ENCODE measurements at places on chromosomes 1 and 21. TPM values are rescaled to one million over a fixed set of nuclear protein-coding genes. Genes with fewer than 3 reads are reported as not detected.
A peak's percentile ranks its signal among the peaks of the same experiment; 100 is the strongest.

DNA sequence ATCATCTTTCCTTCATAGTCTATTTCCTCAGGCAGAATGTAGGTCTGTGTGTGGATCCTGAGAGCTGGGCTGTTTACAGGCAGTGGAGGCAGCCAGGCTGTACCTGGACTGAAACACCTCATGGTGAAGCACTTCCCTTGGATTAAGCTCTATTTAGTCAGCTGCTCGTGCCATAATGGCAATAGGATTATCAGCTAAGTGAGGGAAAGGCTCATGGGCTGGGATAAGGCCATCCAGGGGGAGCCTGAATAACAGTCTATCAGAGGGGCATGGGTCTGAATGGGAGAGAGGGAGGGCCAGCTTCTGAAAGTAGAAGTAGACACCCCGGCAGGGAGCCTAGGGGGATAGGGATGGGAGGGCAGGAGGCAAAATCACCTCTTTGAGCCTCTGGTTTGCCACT, 8.3 kb downstream of the RNASEL start:
- no peak for DNase-seq

- DNase-seq, result no peak
Observed at GRCh38 chr1:41370225-41370624, 9.0 kb downstream of the FOXO6 start.

The WDR4 gene
- 11.7 TPM for polyA plus RNA-seq

GRCh38 chr1:100308777-100309176, 42.8 kb downstream of the RTCA start:
- peak; percentile 41 for DNase-seq

- DNase-seq, result no peak
Observed at GRCh38 chr1:177116941-177117340, 47.6 kb downstream of the ASTN1 start.

GRCh38 chr1:167430134-167430848, 88.0 kb downstream of the CD247 start:
- DNase-seq, result no peak

DNA sequence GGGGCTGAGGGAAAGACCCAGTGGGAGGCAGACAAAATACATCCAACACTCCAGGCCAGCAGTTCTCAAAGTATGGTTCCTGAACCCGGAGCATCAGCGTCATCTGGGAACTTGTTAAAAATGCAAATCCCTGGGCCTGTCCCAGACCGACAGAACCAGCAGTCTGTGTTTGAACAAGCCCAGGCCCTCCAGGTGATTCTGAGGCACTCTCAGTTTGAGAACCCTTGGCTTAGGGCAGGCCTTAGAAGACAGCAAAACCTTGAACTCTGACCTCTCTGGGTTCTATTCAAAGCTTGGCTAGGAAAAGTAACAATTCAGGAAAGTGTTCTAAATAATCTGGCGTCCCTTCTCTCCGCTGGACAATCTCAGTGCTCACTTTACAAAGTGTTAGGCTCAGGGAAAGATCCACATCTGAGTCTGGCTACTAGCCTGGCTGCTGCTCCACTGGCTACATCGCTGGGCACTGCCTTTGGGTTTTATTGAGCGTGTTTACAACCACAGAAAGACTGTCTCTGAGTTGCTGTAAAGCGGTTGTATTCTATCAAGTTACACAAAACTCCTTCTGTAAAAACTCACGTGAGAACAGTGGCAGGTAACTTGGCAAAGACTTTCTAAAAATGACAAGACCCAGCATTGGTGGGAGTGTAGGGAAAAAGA, 166.1 kb downstream of the HIVEP3 start:
- DNase-seq, result no peak

- DNase-seq, result peak; percentile 98
Observed at GRCh38 chr1:185864889-185865517, 130.8 kb downstream of the HMCN1 start.

GRCh38 chr1:91795591-91796389, 90.2 kb downstream of the TGFBR3 start:
- peak; percentile 85 for DNase-seq

The KLHDC7A gene
- not detected for polyA plus RNA-seq

DNA sequence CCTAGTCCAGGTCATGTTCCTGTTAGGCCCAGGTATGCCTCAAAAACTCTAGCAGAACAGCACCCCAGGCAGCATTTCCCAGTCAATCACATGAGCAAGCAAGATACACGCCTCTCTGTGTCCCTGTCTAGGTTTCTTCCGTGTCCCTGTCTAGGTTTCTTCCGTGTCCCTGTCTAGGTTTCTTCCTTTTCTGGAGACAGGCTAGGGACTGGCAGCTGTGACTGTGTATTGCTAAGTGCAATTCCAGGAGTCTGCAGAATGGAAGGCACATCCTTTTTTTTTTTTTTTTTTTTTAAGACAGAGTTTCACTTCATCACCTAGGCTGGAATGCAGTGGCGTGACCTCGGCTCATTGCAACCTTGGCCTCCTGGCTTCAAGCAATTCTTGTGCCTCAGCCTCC, 77.6 kb downstream of the SETD4 start:
- DNase-seq, result no peak

- peak; percentile 61 for DNase-seq
Observed at GRCh38 chr1:228445843-228446650, 29.4 kb upstream of the TRIM17 start.

DNA sequence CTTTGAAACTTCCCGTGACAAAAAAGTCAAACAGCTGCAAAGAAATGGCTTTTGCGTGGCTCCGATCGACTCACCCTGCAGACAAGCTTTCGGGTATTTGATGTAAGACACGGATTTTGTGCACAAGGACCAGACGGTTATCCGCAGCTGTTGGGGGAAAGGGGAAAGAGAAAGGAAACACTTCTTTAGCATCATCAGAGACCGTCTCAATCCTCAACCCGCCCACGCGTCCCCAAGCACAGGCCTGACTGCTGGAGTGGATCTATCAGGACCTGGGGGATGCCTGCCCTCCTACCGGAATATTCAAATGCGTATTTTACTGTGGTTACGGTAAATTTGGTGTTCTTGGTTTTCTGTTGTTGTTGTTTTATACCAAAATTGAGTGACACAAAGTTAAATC, 11.2 kb downstream of the WRAP73 start:
- no peak for DNase-seq

DNA sequence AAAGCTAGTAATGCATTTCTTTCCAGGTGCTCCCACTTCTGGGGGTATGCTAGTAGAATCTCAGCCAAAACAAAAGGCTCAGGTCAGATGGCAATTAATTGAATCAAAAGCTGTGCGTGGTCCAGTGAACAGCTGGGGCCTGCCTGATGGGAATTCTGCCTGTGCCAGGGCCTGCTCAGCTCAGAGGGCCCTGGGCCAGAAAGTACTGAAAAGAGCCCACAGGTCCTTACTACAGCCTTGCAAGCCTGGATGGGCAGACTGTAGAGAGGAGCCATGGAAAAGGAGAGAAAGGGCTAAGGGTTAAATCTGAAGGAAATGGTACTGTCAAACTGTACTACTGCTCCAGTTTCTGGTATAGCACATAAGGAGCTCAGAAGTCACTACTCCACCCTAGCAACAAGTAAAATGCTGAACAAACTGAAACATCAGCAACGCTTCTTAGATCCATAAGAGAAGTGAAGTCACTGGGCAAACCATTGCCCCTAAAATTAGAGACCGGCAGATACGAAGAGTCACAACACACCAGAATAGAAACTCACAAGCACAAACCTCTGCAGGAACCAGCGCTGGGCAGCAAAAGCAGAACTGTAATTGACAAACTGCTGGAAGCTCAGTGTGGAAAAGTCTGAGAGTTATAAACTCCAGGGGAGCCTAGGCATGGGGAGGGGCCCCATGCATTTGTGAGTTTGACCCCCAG, 121.1 kb upstream of the SYT6 start:
- DNase-seq, result no peak

DNA sequence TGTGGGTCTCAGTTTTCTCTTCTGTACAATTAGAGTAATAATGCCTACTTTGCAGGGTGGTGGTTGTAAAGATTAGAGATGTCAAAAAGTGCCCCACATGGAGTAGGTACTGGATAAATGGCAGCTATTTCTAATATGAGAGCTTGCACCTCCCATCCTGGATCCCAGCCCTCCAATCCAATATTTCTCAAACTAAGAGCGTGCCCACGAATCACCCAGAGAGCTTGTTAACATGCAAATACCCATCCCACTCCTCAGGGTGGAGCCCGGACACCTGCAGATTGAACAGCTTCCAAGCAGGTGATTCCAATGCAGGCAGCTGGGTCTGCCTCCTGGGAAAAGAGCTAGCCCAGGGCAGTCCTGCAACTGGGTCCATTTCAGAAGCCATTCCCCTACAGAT, 33.0 kb downstream of the LRRN2 start:
- no peak for DNase-seq

- DNase-seq, result no peak
Observed at GRCh38 chr1:6842301-6842700, 57.0 kb downstream of the CAMTA1 start.

- DNase-seq, result no peak
Observed at GRCh38 chr1:174713796-174714195, 266.0 kb downstream of the GPR52 start.

DNA sequence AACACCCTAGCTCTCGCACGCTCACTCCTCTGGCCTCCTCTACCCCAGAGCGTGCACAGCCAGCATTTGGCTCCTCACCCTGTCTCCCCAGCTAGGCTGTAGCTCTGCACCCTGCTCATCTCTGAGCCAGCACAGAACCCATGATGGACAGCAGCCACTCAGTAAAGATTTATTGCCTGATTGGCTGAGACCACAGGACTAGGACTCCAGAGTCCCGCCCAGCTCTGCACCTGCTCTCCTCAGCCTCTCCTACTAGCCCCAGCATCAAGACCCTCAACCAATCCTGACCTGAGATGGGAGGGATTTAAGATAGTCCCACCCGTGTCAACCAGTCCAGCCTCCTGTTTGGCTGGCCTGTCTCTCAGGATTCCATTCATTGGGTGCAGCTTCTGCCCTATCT, 9.3 kb downstream of the C1QB start:
- no peak for DNase-seq

DNA sequence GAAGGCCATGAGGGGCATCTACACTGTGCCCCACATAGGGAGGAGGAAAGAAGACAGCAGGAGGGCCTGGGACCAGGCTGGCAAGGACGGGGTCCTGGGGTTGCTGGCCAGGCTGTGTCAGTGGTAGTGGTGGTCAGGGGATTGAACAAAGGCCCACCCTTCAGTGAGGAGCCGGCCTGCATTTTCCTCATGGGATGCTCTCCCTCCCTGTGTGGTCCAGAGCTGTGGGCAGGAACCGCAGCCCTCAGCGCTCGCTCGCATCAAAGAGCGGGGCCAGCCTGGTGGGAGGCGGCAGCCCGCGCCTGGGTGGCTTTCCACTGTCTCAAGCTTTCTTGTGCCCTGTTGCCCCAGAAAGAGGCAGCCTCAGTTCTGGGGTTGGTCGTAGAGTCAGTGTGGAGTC, 24.8 kb downstream of the LHX4 start:
- no peak for DNase-seq

GRCh38 chr1:46554597-46555381, 3.3 kb upstream of the KNCN start:
- no peak for DNase-seq

The SLC25A34 gene
- polyA plus RNA-seq, result 0.35 TPM

- no peak for DNase-seq
Observed at GRCh38 chr1:150622303-150622975, 7.0 kb downstream of the ENSA start.

The ALX3 gene
- polyA plus RNA-seq, result not detected

GRCh38 chr1:173315296-173315695, 108.2 kb upstream of the TNFSF4 start:
- no peak for DNase-seq

GRCh38 chr1:184771190-184771691, 16.6 kb upstream of the EDEM3 start:
- no peak for DNase-seq

DNA sequence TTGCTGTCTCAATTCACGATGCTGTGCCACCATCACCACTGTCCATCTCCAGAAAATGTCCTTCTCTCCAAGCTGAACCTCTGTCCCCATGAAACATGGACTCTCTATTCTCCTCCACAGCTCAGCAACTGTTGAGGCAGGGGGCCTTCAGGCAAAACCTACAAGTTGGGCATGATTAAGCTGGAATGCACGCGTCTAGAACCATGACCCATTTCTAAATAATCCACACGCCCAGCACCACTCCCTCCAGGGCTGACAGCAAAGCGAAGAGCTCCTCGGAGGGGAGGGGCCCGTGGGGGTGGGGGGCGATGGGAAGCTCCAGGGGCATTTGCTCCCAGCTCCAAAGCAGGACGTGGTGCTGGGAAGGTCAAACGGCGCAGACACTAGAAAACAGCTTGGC, 3.3 kb upstream of the HES5 start:
- DNase-seq, result peak; percentile 78

The KCNE1 gene
- polyA plus RNA-seq, result 0.45 TPM

- no peak for DNase-seq
Observed at GRCh38 chr1:118960026-118960561, 28.0 kb downstream of the TBX15 start.

DNA sequence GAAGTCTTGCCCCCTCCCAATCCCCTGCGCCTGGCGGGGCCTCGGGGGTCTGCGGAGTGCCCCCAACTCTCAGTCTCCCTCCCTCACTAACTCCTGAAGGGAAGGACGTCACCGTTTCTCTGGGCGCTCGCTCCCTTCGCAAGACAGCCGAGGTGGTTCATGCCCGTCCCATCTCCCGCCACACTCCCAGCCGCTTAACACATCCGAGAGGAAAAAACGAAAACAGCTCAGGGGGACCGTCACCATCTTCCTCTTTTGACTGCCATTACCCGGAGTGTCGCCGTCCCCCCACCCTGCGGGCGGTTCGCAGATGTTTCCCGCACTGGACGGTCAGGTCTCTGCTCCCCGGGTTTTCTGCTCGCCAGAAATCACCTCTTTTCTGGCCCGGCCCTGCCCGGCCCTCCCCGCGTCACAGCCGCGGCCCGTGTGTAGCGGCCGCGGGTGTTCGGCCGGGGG, 532 bp downstream of the ERO1B start:
- DNase-seq, result peak; percentile 24

DNA sequence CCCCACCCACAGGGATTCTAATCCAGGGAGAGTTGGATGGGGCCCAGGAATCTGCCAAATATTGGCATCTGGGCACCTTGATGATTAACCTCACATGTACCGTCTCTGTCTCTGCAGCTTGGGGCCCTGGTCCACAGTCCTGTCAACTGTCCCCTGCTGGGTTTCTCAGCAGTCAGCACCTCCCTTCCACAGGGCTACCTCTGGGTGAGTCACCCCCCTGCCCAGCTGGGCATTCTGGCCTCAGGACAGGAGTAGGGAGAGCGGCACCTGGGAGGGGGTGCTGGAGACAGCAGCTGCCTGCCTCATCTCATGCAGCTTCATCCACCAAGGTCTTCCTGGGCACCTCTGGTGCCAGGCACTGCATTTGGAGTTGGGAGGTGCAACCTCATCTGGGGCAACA, 100.6 kb upstream of the ACTL8 start:
- no peak for DNase-seq

DNA sequence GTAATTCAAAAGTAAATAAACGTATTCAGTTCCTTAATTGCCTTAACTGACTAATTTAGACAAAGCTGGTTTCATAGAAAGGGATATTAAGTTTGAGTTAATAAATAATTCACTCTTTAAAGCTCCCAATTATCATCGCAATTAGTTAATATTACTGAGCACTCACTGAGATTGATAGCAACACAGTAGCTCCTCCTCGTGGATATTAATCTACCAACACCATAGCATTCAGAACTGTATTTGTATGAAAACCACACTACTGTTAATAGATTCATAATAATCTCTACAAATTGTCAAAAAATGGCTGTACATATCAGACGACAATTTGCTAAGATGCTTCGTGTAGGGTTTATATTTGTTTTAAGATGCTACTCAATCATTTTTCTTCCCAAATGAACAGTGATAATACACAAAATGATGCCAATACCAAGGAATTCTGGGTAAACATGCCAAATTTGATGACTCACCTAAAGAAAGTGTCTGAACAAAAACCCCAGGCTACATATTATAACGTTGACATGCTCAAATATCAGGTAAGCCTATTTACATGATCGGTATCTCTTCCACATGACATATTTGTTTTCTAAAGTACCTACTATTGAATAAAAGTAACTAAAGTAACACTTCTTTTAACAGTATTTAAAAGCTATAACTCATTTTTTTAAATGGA, 18.8 kb upstream of the DYNLT5 start:
- DNase-seq, result peak; percentile 18
